ENCODE measurements at places on chromosomes 13 and 19.

DNA sequence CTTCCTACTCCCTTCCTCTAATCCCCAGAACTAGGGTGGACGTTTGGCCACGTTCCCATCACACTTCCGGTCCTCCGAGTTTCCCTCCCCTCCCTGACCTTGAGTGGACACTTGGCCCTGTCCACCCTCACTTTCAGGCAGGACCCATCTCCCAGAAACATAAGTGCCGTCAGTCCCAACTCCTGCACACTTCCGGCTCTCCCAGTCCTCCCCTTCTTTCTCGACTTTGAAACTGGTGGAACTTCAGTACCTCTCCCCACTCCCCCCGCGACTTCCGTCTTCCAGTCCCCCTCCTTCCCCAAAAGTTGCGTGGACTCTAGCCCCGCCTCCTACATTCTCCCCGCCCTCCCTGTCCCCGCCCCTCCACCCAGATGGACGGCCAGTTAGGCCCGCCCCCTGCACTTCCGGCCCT is 278 bp upstream of the ZNF274 start:
- no peak for DNase-seq

DNA sequence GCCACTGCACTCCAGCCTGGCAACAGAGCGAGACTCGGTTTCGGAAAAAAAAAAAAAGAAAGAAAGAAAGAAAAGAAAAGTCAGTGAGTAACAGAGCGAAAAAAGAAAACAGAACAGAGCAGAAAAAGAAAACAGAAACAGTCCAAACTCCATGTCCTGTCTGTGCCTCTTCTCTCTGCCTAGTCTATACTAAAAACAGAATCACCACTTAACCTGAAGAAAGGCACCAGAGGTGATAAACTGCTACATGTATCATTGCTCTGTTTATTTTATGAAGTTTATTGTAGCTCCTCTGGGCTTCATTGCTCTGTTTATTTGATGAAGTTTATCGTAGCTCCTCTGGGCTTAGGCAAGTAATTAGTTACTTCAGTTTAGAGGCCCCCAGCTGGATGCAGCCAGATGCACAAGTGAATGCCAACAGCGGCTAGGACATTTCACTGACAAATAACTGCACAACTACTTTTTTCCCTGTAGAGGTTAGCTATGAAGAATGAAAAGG is 39.2 kb downstream of the TBC1D4 start:
- DNase-seq: no peak

DNA sequence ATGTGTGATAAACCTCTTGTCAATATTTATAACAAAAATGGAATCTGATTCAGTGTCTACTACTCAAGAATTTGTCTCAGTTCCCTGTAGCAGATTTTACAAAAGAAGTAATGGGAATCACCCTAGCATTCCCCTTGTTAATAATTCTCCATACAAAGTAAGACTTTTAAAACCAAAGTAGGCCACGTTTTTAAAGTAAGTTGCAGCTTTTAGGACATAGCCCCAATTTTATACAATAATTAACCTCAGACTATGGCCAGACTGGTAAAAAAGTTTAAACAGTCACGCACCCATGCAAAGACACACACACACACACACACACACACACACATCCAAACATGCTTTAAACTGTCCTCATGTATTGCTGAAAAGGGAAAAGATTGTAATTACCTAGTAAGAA is 589.9 kb downstream of the PCDH9 start:
- no peak for DNase-seq

- DNase-seq: peak; percentile 75
Observed at GRCh38 chr13:44237276-44237767, 136.3 kb upstream of the SERP2 start.

DNA sequence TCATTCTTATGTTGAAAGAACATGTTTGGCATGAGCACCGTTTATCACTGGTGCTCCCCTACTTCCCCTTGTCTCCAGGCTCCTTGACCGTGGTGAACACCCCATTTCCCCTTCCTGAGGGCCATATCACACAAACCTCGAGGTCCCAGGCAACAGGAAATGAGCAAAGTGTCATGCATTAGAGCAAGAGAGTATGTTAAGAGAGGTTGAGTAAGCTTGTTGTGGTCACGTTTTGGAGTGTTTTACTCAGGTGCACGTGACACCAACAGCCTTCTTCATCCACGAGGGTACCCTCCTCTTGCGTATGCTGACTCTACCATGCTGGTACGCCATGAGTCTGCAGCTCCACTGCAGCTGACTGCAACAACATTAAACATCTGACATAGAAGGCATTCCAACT is 482.2 kb upstream of the NBEA start:
- no peak for DNase-seq

GRCh38 chr13:61810065-61810464 is 394.4 kb upstream of the PCDH20 start:
- DNase-seq: no peak

- DNase-seq: no peak
Observed at GRCh38 chr13:101830035-101830434, 377.6 kb downstream of the ITGBL1 start.

DNA sequence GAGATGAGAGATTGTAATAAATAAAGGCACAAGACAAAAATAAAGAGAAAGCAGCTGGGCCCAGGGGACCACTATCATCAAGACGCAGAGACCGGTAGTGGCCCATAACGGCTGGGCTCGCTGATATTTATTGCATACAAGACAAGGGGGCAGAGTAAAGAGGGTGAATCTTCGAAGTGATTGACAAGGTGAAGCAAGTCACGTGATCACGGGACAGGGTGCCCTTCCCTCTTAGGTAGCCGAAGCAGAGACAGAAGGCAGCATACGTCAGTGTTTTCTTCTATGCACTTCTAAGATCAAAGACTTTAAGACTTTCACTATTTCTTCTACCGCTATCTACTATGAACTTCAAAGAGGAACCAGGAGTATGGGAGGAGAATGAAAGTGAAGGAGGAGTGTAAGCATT is 4.6 kb upstream of the PRKCG start:
- no peak for DNase-seq

GRCh38 chr19:4318460-4318859 is 14.1 kb downstream of the FSD1 start:
- DNase-seq: no peak

GRCh38 chr13:51541809-51542258 is 42.4 kb upstream of the WDFY2 start:
- no peak for DNase-seq

All from femur (tissue), 1 donor.